H1 (cell line): ENCODE measurements at places on chromosomes 5 and 9. TPM values are rescaled to one million over a fixed set of nuclear protein-coding genes. Genes with fewer than 3 reads are reported as not detected.

Gene UBLCP1
- 40.9 and 43.0 TPM in 2 replicates for total RNA-seq

Gene ADAMTS13
- 5.1 and 5.8 TPM in 2 replicates for total RNA-seq

Gene TESK1
- 13.9 and 17.5 TPM in 2 replicates for total RNA-seq

Gene CXCL14
- total RNA-seq: 1.8 and 2.4 TPM in 2 replicates

Gene FAM219A
- 10.4 and 10.6 TPM in 2 replicates for total RNA-seq

Gene WDR31
- 0.28 and 0.40 TPM in 2 replicates for total RNA-seq

Gene HEMGN
- not detected in 2 replicates for total RNA-seq

Gene DOLPP1
- total RNA-seq: 36.0 and 38.8 TPM in 2 replicates

Gene KIF4B
- 0.08 and 0.15 TPM in 2 replicates for total RNA-seq

Gene LAMC3
- 12.3 and 13.2 TPM in 2 replicates for total RNA-seq

Gene TNFSF8
- not detected in 2 replicates for total RNA-seq

Gene GPR150
- not detected in 2 replicates for total RNA-seq

DNA sequence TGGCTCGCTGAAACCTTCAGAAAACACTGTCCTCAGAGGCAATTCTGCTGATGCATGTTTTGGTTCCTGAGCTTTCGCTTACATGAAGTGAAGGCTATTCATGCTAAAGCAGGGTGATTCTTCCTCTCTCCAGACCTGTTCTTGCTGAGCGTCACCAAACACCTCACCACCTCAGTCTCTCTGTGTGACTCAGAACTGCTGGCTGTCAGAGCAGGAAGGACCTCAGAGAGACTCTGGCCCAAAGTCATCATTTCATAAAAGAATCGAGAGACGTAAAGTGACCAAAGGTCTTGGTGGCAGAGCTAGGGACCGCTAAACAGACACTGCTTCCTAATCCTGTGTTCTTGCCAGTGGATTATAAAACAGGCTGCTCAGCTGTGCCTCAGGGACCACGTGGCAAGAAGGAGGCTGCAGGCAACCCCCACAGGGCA lies 73.8 kb downstream of the LHFPL2 start:
- no peak for DNase-seq

DNA sequence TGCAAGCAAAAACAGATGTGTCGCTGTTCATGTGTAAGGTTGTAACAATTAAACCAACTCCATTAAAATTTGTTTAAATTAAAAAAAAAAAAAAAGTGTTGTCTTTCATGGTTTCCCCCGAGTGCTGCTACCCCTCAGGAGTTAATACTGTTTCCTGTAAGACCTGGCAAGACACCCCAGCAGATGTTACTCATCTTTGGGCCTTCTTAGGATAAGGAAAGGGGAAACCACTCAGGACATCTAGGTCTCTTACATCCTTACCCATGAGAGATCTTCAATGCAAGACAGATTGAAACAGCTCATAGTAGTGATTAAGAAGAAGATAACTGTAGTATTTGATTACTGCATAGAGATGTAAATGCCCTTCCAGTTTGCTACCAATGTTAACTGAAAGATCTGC lies 33.5 kb upstream of the F2R start:
- no peak for DNase-seq

GRCh38 chr9:1875921-1876448 lies 139.2 kb upstream of the SMARCA2 start:
- DNase-seq: no peak

GRCh38 chr5:39443911-39444310 lies 19.1 kb upstream of the DAB2 start:
- DNase-seq: no peak

DNA sequence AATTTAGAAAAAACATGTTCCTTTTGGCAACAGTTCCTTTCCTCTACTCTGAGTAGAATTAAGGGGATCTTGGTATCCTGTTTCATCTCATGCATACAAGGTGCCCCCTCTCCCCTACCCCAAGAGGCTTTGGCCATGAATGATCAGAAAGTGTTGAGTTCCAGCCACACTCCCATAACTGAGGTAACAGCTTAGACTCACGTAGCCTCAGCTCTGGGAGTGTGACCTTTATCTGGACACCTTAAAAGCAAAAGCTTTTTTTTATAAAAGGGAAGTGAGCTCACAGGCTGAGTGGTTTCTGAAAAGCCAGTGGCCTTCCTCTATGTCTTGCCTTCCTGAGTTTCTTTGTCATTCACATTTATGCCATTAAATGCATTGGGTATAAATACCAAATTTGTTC lies 900 bp upstream of the HAVCR2 start:
- no peak for DNase-seq

DNA sequence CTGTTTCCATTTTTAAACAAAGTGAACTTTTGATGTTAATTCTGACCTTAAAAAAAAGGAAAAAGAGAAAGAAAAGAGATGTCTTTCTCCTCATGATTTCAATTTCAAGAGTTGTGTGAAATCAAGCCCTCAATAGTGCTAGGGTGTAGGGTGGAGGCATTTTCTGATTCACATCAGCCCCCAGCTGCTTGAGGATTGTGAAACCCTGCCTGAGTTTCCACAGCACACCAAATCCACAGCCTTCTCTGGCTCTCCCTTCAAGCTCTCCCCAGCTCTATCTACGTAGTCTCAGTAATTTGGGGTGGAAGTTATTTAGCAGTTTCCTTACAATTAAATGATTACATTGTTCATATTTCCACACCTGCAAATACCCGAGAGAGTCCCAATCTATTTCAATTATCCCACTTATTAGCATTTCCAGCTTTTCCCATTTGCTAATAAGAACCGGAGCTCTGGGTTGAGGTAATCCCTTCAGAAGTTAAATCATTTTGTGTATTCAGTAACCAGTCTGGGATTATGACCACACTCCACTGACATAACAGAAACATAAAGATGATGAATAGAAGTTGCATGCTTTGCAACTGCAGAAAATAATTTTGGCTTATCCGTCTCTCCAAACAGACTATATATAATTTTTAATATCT lies 54.9 kb downstream of the MTX3 start:
- no peak for DNase-seq

DNA sequence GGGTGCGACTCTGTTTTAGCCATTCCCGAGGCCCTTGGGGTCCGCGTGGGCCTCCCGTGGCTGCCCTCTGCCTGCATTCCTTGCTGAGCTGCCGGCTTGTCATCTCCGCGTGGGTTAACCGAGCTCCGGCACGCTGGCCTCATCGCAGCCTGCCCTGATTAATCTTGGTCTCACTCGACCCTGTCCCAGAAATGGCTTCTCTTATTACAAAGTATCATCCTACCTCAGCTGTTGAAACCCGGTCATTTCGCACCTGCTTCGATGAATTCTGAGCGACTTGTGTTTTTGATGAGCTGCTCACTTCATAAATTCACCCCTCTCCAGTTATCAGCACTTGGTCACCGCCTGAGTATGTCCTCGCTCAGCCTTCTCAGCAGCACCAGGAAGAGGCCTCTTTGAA lies 123.5 kb upstream of the EGFLAM start:
- DNase-seq: no peak

DNA sequence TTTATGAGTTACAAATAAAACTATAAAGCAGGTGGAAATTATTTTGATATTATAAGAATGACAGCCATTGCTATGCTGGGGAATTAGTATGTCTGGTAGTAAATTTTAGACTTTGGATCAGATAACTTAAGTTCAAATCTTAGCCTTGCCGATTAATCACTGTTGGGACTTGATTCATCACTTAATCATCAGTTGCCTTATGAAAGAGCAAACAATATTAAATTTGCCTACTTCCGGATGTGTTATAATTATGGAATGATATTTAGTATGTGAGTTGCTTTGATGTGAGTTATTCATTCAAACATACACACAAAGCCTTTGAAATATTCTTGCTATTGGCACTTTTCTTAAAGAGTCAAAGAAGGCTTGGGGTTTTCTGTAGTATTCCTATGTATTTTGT lies 717.7 kb downstream of the BRINP1 start:
- DNase-seq: no peak

- DNase-seq: no peak
These were observed 349.4 kb downstream of the SH3GL2 start for GRCh38 chr9:17928228-17928627.

DNA sequence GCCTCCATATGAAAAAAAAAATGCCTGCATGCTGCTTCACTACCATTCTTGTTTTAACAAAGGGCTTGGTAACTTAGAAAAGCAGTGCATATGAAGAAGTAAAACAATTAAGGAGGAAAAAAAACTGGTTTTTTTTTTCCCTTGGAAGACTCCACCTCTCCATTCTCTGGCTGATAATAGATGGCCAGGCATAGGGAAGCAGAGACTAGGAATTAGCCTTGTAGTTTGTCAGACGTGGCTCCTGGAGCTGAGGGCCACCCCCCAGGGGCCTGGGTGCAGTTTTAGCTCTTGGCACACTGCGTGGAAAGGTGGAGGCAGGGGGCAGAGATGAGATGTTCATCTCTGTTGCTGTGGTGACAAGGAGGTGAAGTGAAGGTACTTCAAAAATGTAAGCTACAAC lies 42.7 kb downstream of the WDR36 start:
- DNase-seq: no peak

DNA sequence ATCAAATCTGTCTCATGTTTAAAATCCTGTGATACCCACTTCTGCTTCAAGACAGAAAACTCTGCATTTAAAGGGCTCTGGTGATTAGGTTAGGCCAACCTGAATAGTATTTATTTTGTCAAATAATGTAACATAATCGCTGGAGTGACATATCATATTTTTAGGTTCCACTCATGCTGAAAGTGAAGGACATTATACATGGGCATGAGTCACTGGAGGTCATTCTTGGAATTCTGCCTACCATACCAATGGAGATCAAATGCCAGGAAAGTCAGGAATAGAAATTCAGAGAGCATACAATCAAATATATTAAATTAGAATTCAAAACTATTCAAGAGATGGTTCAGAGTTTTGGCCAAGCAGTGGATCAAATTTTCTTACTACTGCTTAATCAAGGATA lies 97.1 kb upstream of the PRSS3 start:
- DNase-seq: no peak

- no peak for DNase-seq
These were observed 50.7 kb upstream of the NKD2 start for GRCh38 chr5:957748-958485.

DNA sequence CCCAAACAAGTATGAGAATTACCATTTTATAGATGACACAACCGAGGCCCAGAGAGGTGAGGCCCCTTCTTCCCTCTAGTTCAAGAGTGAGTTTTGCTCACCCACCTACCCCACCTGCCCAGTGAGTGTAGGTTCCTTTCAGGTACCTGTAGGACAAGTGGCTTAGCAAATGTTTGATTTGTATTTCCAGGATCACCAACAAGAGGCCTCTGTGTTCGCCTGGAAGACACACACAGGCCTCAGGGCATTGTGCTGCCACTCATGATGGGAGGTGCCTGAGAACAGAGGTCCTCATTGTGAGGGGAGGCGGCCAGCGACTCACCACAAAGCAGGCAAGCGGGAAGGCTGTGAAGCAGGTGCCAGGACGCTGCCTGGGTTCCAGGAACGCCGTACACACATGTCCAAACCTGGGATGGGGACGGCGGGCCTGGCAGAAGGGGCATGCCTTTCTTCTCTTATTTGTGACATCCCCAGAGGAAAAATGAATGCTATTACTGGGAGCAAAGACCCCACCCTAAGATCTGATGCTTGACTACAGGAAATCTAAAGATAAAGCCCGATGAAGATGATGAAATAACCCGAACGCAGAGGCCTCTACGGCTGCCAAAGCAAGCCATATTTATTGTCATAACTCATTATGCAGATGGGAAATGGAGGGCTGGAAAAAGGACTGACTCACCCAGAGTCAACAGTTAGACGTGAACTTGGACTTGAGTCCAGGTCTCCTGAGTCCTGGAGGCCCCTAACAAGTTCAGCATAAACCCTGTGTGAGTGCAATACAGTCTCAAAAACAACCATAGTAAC lies 60.2 kb upstream of the SLC25A51 start:
- DNase-seq: no peak

- DNase-seq: no peak
These were observed 162.2 kb downstream of the PIK3R1 start for GRCh38 chr5:68377733-68378132.

DNA sequence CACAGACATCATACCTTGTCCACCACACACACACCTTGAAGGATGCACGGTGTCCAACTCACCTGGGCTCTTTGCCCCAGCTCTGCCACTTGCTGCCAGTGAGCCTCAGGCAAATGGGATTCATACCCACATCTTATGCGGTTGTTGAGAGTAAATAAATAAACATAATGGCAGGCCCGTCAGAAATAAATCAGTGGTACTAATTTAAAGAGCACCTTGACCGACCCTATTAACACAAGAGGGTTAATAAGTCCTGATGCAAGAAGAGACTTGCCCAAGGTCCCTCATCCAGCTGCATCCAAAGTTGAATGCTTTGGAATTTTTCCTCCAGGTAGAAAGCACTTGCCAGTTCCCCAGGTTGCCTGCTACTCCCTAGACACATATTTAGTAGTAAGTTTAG lies 11.6 kb upstream of the AKNA start:
- no peak for DNase-seq

- no peak for DNase-seq
These were observed 1.2 kb upstream of the IL33 start for GRCh38 chr9:6214434-6214833.

DNA sequence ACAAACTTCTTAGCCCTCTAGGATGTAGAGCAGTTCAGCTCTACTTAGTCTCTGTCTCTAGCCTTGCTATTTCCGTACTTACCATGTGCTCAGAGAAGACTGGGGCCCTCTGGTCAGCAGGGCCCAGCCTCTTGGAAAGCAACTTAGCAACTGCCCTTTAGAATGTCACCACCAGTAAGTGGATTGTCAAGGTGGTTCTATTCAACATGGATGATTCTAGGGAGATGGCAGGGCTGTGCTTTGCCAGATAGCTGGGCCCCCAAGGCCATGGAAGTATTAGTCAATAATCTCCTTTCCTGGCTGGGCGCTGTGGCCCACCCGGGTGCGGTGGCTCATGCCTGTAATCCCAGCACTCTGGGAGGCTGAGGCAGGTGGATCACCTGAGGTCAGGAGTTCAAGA lies 177.6 kb upstream of the MVB12B start:
- no peak for DNase-seq

DNA sequence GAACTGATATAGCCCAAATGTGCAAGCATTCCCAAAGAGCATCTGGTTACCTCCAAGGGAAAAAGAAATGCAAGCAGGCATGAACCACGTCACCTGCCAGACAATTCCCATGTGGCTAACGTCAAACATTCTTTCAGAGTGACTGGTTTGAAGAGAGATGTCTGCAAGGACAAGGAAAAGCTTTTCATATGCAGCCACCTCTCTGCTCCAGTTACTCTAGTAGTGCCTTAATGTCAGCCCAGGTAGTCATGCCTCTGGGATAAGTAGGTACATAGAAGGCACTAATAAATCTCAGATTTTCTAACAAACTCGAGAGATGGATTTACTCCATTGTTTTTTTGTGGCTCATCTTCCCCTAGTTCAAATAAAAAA lies 96.8 kb upstream of the IFNK start:
- peak; percentile 31 for DNase-seq

- DNase-seq: no peak
These were observed 27.1 kb upstream of the TEX10 start for GRCh38 chr9:100379862-100380261.
